ENCODE measurements at places on chromosomes 5 and 9. TPM values are rescaled to one million over a fixed set of nuclear protein-coding genes. Genes with fewer than 3 reads are reported as not detected.

DNA sequence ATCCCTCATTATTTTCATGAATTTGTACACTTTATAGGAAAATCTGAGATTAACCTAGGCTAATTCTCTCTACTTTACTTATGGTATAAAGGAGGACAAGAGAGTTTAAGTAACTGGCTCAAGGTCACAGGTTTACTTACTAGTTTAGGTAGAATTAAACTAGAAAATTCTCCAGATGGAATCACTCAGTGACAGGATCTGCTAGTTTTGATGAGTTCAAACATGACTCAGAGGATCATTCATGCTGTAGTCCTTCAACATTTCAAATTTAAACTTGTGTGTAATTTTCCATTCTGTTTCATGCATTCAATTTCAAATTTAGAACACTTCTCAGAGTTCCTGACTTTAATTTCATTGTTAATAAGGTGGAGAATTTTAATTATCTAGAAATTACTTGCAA is 485.7 kb upstream of the TUSC1 start:
- no peak overlapping the region for H3K27ac ChIP-seq
- no peaks in the 10 kb centered on the region for H3K36me3 ChIP-seq
- no peaks in the 10 kb centered on the region for H3K27me3 ChIP-seq
- H3K4me3 ChIP-seq, result no peak overlapping the region
- no peak for DNase-seq
- no peaks in the 10 kb centered on the region for H3K4me1 ChIP-seq

DNA sequence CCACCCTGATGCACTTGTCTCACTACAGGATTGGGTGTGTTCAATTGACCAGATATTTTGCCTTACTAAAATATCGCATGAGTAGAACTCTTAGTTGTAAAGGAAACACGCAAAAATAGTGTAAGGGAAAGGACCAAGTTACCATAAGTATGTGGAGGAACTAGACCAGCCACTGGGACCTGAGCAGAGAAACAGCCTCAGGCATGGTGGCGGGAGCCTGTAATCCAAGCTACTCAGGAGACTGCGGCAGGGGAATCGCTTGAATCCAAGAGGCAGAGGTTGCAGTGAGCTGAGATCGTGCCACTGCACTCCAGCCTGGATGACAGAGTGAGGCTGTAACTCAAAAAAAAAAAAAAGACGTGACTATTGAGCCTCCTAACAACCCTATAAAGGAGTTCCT is 117.9 kb upstream of the SPATA31C2 start:
- H3K27me3 ChIP-seq, result no peaks in the 10 kb centered on the region
- H3K4me3 ChIP-seq, result no peak overlapping the region
- H3K36me3 ChIP-seq, result no peaks in the 10 kb centered on the region
- H3K27ac ChIP-seq, result no peak overlapping the region
- no peak for DNase-seq

- no peaks in the 10 kb centered on the region for H3K36me3 ChIP-seq
- peak overlapping the region; percentile 12 for H3K27ac ChIP-seq
- H3K4me3 ChIP-seq, result no peak overlapping the region
- no peak for DNase-seq
- no peaks in the 10 kb centered on the region for H3K27me3 ChIP-seq
Measured at GRCh38 chr9:127694890-127695720, 11.7 kb upstream of the CFAP157 start.

DNA sequence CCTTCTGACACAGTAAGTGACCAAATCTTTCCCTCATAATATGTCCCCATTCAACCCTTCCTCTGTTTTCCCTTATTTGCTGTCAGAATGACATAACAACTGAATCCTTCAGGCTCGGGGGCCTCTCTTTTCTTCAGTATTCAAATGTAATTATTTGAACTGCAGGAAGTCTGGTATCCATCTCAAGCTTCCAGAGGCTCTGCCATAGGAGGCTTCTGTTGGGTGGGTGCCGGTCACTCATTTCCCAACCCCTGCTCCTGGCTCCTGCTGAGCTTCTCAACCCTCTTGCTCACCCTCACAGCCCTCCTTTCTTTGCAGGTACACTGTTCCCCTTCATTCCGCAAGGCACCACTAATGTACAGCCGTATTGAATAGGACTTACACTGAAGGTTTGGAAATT is 151.8 kb upstream of the MAP3K1 start:
- H3K27ac ChIP-seq, result no peak overlapping the region
- no peaks in the 10 kb centered on the region for H3K4me1 ChIP-seq
- no peak for DNase-seq
- no peaks in the 10 kb centered on the region for H3K27me3 ChIP-seq
- H3K4me3 ChIP-seq, result no peak overlapping the region
- H3K36me3 ChIP-seq, result no peaks in the 10 kb centered on the region

- DNase-seq, result no peak
- H3K4me1 ChIP-seq, result peaks cover 9% of the 10 kb centered on the region
- no peak overlapping the region for H3K4me3 ChIP-seq
- no peaks in the 10 kb centered on the region for H3K36me3 ChIP-seq
Measured at GRCh38 chr5:38808666-38809343, 37.0 kb upstream of the OSMR start.

DNA sequence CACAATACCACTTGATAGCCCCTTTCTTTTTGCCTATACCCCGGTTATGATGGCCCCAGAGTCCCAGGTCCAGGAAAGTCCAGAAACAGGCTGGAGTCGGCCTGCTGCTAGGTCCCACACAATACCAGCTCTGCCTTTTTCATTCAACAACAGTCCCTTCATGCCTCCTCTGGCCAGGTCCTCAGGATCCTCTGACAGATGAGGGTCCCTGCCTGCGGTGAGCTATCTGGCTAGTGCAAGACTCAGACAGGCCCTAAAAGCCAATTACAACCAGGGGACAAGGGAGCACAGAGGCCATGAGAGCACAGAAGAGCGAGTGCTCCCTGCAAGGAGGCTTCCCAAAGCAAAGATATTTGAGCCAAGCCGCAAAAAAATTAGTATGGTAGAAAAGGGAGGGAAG is 84.8 kb upstream of the ZBTB43 start:
- H3K27me3 ChIP-seq, result peaks cover 5% of the 10 kb centered on the region
- DNase-seq, result no peak
- peaks cover 4% of the 10 kb centered on the region for H3K4me1 ChIP-seq
- H3K4me3 ChIP-seq, result no peak overlapping the region
- H3K36me3 ChIP-seq, result no peaks in the 10 kb centered on the region

PSAT1 gene
- total RNA-seq, result 2.3 TPM

- H3K27me3 ChIP-seq, result no peaks in the 10 kb centered on the region
- H3K4me1 ChIP-seq, result no peaks in the 10 kb centered on the region
- DNase-seq, result no peak
- H3K27ac ChIP-seq, result peak overlapping the region; percentile 81
- H3K36me3 ChIP-seq, result no peaks in the 10 kb centered on the region
Measured at GRCh38 chr9:87973730-87974292, 522 bp downstream of the CDK20 start.

SLC36A2 gene
- not detected for total RNA-seq

GRCh38 chr5:125372694-125373631 is 626.5 kb upstream of the ZNF608 start:
- DNase-seq, result no peak
- H3K36me3 ChIP-seq, result no peaks in the 10 kb centered on the region
- H3K27me3 ChIP-seq, result no peaks in the 10 kb centered on the region
- no peak overlapping the region for H3K4me3 ChIP-seq

DNA sequence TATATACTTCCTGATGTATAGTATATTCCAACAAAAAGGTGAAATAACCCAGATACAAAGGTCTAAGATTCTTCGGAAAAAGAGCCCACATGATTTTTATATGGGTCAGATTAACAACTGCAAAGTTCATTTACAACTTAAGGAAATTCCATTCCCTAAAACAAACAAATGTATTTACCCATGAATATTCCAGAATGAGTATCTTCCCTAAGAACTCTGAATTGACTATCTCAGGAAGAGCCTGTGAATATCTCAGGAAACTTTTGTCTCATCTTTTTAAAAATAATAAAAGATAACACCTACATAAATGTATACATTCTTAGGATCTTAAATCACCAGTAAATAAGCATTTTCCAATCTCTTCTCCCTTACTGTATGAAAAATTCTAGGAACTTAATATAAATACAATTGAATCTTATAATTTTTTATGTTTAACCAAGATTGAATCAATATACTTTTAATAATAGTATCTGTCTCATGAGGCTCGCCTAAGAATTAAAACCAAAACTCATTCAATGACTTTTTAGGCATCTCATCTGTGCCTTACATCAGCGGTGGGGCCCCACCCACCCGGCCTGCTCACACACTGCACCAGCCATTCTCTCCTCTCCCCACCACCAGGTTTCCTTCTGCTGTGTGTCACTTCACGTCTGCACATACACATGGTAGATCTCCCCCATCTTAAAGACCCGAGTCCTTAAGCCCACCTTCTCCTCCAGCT is 78.1 kb downstream of the RAPGEF1 start:
- H3K4me3 ChIP-seq, result no peak overlapping the region
- no peak overlapping the region for H3K27ac ChIP-seq
- no peaks in the 10 kb centered on the region for H3K27me3 ChIP-seq
- peaks cover 6% of the 10 kb centered on the region for H3K4me1 ChIP-seq
- H3K36me3 ChIP-seq, result no peaks in the 10 kb centered on the region

NR4A3 gene
- total RNA-seq, result 4.9 TPM

GRCh38 chr5:149365418-149365817 is 7.6 kb downstream of the PCYOX1L start:
- H3K4me1 ChIP-seq, result no peaks in the 10 kb centered on the region
- H3K36me3 ChIP-seq, result no peaks in the 10 kb centered on the region
- no peak overlapping the region for H3K27ac ChIP-seq

FOXI1 gene
- total RNA-seq, result 1.3 TPM

IFNB1 gene
- not detected for total RNA-seq

GRCh38 chr5:2598503-2598902 is 153.0 kb downstream of the IRX2 start:
- no peak overlapping the region for H3K4me3 ChIP-seq
- no peaks in the 10 kb centered on the region for H3K36me3 ChIP-seq
- no peaks in the 10 kb centered on the region for H3K4me1 ChIP-seq
- no peak overlapping the region for H3K27ac ChIP-seq
- H3K27me3 ChIP-seq, result no peaks in the 10 kb centered on the region

ZFP2 gene
- total RNA-seq, result 6.7 TPM

GRCh38 chr5:1318659-1319251 is 23.9 kb upstream of the TERT start:
- no peak for DNase-seq
- peaks cover 8% of the 10 kb centered on the region for H3K36me3 ChIP-seq
- H3K27ac ChIP-seq, result no peak overlapping the region
- H3K4me3 ChIP-seq, result no peak overlapping the region
- H3K4me1 ChIP-seq, result no peaks in the 10 kb centered on the region

DNA sequence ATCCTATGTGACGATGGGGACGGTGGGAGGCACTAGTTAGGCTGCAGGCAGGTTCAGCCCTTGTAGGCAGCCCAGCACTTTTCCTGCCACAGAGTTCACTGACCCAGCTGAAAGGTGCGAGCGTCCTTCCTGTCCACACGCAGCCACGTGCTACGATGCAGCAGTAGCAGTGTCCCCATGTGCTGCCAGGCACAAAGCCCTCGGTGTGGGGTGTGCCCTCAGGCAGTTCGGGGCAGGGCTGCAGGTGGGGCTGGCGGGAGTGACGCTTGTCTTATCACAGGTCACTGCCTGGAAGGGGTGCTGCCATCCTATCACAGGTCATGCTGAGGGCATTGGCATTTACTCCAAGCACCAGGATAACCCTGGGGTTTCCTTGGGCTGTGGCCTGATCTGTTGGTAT is 46.8 kb upstream of the CLPTM1L start:
- DNase-seq, result no peak
- H3K4me1 ChIP-seq, result peaks cover 1% of the 10 kb centered on the region
- H3K4me3 ChIP-seq, result no peak overlapping the region
- no peak overlapping the region for H3K27ac ChIP-seq
- H3K27me3 ChIP-seq, result no peaks in the 10 kb centered on the region

DNAH5 gene
- 14.4 TPM for total RNA-seq

DNA sequence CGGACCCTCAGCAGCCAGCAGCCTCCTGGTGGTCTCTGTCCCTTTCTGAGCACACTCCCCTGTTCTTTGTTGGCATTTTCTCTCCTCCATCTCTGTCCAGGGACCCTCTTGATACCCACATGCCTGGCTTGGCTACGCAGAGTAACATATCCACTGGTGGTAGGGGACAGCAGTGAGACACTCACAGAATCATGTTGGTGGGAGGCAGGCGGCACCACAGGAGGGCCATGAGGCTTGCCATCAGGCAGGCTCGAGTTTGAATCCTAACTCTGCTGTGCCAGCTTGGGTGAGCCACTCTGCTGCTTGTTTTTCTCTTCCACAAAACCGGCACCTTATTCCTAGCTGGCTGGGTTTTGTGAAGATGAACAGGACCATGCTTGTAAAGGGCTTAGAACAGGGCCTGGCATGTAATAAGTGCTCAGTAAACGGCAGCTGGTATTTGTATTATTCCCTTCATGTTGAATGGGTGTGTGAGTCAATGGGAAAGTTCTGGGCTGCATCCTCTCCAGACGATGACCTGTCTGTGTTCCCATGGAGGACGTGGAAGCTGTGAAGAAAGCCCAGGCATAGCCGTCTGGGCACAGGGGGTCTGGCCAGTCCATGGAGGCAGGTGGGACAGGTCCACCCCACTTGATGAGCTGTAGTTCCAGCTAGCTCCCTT is 2.3 kb downstream of the COL27A1 start:
- no peaks in the 10 kb centered on the region for H3K4me1 ChIP-seq
- H3K4me3 ChIP-seq, result no peak overlapping the region
- no peak for DNase-seq

GRCh38 chr5:139895647-139896046 is 100.0 kb downstream of the PSD2 start:
- DNase-seq, result no peak
- peak overlapping the region; percentile 36 for H3K27ac ChIP-seq
- no peaks in the 10 kb centered on the region for H3K27me3 ChIP-seq
- H3K4me3 ChIP-seq, result no peak overlapping the region
- no peaks in the 10 kb centered on the region for H3K4me1 ChIP-seq
- H3K36me3 ChIP-seq, result no peaks in the 10 kb centered on the region

KLF9 gene
- total RNA-seq, result 129 TPM

DNA sequence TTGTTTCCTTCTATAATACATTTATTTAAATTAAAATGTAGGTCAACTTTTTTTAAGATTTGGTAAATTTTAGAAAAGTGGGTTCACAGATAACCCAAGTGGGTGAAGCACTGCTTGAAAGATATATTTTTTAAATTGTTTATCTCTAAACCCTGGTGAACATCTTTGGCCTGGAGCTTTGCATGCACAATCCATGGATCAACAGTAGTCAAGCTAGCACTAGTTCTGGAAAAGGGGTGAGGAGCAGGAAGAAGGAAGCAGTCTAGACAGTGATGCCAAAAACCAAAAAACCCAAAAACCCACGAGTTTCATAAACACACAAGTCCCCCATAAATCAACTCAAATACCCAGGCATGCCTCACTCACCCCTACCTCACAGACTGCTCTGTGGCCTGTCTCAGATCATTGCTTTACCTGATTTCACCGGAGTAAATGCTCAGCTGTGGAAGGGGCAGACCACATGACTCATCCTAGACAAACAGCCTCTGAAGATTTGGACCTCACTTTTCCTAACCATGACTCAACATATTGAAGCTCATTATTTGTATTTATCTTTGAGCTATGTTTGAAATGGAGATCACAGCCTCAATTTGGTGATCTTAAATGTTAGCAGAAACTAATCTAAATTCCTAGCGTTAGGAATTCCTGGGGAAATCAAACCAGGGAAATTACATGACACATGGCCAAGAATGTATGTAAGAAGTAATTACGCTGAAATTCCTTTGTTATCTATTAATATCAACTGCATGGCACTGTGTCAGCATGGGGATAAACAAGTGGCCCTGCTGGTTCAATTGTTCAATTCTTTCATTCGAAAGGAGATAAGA is 149.6 kb downstream of the ZNF608 start:
- H3K4me3 ChIP-seq, result no peak overlapping the region
- H3K36me3 ChIP-seq, result no peaks in the 10 kb centered on the region
- H3K27me3 ChIP-seq, result no peaks in the 10 kb centered on the region
- no peak for DNase-seq
- no peaks in the 10 kb centered on the region for H3K4me1 ChIP-seq

All from breast epithelium (tissue), 4 donors.